ENCODE measurements at places on chromosomes 7 and 10.

- DNase-seq, result no peak
Observed at GRCh38 chr7:158002486-158003080, 585.0 kb downstream of the PTPRN2 start.

DNA sequence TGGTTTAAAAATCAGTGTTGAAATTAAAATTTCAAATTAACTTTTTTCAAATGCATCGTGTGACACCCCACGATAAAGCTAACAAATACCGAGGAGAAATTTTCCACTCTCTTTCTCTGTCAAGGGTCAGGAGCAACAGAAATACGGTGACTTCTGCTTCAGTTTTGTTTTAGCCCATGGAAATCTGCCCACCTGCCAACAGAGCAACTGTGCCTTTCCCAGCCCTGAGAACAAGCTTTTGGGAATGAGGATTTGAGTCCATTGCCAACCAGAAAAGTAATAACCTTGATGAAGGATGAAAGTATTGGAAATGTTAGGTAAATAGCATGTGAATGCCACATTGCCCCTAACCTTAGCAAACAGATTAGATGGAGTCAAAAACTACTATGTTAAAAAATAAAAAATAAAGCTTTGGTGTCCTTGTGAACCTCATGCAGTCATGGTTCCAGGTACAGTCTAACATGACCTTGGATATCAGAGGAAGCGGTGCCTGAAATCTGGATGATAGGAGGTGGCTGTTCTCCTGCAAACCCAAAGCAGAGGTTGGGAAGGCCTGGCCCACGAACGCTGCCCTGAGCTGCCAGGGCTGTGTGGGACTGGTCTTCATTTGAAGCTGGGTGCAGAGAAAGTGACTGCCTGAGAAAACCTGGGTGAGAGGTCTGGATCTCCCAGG lies 296.8 kb downstream of the ELMO1 start:
- no peak for DNase-seq

- no peak for DNase-seq
Observed at GRCh38 chr10:12914111-12914510, 87.4 kb downstream of the CCDC3 start.

- no peak for DNase-seq
Observed at GRCh38 chr10:79985481-79986072, 36.7 kb upstream of the SFTPD start.

DNA sequence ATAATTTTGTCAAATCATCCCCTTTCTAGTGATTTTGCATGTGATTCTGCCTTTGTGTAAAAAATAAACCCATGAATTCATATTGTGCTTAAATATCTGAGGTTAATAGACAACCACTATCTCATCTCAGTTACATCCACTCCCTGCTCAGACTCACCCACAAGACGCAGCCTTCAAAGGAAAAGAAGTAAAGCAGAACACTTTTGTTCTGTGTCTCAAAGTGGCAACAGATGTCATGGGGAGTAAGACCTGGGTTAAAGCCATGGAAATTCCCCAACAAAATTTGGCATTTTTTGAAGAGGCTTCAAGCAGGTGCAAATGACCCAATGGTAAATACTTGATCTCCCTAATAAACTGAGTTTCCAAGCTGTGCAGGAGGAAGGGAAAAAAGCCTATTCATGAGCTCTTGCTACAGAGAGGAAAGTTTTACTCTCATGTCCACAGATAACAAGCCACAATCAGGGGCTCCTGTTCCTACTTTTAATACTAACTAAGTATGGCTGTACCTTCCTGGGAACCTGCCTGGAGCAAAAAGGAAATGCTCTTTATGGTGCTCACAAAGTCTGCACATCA lies 4.7 kb downstream of the CYP3A7 start:
- DNase-seq, result no peak

- DNase-seq, result no peak
Observed at GRCh38 chr10:45136256-45136655, 135.5 kb downstream of the ZNF22 start.

DNA sequence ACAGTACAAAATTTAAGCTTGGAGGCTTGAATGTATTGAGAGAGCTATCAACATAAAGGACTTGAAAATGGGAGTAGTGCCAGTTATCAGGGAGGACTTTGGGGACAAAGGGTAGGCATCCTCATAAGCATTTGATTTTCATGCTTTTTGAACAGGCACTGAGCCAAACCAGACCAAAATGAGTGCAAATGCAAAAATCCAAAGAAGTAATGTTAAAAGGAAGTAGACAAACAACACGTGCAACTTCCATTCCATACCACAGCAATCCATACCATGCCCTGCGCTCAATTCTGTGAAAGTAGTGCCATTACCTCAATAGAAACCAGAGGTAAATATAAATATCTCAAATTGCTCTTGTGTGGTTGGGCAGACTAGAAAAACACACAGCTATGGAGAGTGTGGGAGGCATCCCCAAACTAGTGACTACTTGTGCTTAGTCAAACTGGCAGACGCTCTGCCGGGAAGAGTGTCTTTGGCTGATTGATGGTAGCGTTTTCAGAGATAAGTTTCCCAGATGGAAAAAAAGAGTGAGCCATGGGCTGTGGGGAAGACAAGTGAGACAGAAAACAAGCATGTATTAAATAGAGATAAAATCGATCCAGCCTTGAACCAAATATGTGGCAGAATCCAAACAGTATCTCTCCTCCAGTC lies 161.5 kb downstream of the CREB5 start:
- DNase-seq, result no peak

GRCh38 chr7:134101716-134102115 lies 25.4 kb upstream of the LRGUK start:
- no peak for DNase-seq

DNA sequence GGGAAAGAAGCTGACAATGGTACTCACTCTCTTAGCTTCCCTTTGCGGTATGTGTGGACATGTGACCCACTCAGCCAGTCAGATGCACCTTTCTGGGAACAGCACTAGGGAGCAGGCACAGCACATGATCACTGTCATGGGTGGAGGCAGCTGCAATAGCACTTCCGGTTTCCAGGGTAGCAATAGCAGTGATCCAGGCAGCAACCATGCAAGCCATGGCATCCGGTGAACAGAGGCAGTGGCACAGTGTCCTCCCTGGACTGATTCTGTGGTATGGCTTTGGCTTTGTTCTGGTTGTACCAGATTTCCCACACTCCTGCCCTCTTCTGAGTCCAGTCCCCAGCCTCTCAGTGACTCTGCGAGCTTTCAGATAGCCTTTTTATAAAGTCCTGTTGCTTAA lies 86.8 kb upstream of the NAMPT start:
- no peak for DNase-seq

DNA sequence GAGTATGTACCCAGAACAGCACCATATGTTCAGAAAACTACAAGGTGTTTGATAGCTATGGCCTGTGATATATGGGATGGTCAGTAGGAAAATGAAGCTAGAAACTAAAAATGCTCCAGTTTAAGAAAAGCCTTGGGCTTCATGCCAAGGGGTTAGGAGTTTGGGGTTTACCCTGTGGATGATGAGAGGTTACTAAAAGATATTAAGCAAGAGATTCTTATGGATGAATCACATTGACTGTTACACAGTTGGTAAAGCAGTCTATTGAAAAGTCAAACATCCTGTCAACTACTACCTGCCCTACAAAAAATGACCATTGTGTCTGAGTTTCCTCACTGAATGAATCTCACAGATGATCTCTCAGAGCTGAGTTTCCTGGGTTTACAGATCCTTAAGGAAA lies 166.2 kb upstream of the INHBA start:
- DNase-seq, result no peak

DNA sequence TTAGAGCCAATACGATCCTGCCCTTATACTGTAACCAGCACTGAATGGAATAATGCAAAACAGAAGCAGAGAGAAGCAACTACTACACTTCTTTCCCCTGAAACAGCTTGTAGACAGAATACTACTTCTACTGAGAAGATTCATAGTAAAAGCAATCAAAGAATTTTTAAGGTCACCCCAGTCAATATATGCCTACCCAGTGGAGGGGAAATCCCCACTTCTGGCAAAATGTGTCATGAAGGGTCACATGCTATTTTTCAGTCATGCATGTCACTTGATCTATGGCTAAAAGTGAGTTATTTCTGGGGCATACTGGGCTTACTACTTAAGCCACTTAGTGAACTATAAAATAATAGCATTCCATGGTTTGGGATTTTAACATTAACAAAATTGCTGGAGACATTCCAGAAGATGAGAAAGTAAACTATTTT lies 25.6 kb downstream of the IRF5 start:
- DNase-seq, result no peak

- no peak for DNase-seq
Observed at GRCh38 chr10:132135053-132135872, 51.5 kb upstream of the DPYSL4 start.

DNA sequence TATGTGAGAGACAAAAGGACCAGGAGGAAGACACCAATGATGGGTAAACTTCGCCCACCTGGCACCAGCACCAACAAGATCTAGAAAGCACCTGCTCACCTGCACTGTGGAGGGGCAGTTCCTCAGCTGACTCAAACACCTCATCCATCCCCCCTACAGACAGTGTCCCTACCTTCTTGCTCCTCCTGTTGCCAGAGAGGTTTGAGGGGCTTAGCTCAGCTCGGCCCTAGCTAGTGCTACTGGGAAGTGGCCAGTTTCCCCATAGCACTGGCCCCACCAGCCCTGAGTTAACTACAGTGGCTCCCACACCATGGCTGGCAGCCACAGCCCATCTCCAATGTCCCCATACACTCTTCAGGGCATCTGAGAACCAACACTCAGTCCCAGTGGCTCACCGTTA lies 70.8 kb downstream of the GRID1 start:
- DNase-seq, result no peak

GRCh38 chr10:108612485-108612884 lies 1310.8 kb downstream of the XPNPEP1 start:
- no peak for DNase-seq

DNA sequence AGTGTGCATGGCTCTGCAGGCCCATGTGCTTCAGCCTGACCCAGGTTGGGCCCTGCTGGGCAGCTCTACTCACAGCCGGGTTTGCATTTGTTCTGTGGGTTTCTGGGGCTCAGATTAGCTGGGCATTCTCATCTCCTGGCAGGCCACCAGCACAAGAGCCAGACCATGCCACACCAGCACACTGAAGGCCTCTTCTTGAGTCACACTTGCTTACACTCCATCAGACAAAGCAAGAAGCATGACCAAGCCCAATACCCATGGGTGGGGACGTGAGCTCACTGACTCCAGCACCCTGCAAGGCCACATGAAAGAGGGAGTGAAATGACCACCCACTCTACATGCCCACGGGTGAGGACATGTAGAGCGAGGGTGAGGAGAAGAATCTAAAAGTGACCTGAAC lies 257.8 kb upstream of the PPP2R2D start:
- DNase-seq, result no peak

- no peak for DNase-seq
Observed at GRCh38 chr7:24175603-24176002, 108.4 kb upstream of the NPY start.

- no peak for DNase-seq
Observed at GRCh38 chr7:92028686-92029085, 88.0 kb downstream of the AKAP9 start.

DNA sequence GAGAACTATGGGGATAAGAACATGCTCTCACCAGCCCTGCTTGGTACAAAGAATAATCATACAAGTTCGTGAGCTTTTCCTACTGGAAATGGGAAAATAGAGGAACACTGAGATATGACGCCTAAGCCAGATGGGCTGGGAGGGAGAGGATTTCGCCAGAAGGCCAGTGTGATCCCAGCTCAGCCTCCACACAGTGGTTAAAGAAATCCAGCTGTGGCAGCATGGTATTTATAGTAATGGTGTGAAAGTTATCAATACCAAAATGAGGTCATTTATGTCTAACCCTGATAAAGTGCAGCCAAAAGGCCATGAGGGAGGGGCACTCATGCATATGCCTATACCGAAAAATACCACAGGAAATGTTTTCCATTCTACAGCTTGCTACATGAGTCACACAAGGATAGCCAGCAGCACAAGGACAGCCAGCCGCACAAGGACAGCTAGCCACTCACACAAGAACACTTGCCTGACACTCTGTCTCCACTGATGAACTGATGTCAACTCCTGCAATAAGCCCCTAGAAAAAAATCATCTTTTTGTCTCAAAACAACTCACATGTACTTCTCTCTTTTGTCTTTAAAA lies 49.4 kb downstream of the FRMPD2 start:
- DNase-seq, result no peak

GRCh38 chr7:109377076-109377884 lies 807.6 kb downstream of the DNAJB9 start:
- DNase-seq, result no peak
